Small intestine (tissue), 16 donors: ENCODE measurements at places on chromosomes 2 and 18. TPM values are rescaled to one million over a fixed set of nuclear protein-coding genes. Genes with fewer than 3 reads are reported as not detected.

The RGPD4 gene
- 0.01 TPM for polyA plus RNA-seq

The SOCS6 gene
- 10.3 TPM for polyA plus RNA-seq

The OTOS gene
- polyA plus RNA-seq = not detected

The TSPYL6 gene
- polyA plus RNA-seq = not detected

The KCNK3 gene
- polyA plus RNA-seq = 0.27 TPM

The TCF23 gene
- 0.03 TPM for polyA plus RNA-seq

The CROCC2 gene
- polyA plus RNA-seq = not detected

The PLGLB2 gene
- 1.1 TPM for polyA plus RNA-seq

The EHBP1 gene
- polyA plus RNA-seq = 11.4 TPM

The C2orf80 gene
- not detected for polyA plus RNA-seq

The FAP gene
- polyA plus RNA-seq = not detected

The ALPI gene
- 57.3 TPM for polyA plus RNA-seq

The C1GALT1C1L gene
- polyA plus RNA-seq = 0.37 TPM

The UGT1A9 gene
- polyA plus RNA-seq = 0.07 TPM

The C2orf15 gene
- 10.0 TPM for polyA plus RNA-seq

The ASXL3 gene
- polyA plus RNA-seq = under 0.01 TPM

The EIPR1 gene
- 20.6 TPM for polyA plus RNA-seq

The RMC1 gene
- 96.4 TPM for polyA plus RNA-seq

The CDH19 gene
- polyA plus RNA-seq = 0.27 TPM
